ENCODE measurements at places on chromosomes 12 and 14.

DNA sequence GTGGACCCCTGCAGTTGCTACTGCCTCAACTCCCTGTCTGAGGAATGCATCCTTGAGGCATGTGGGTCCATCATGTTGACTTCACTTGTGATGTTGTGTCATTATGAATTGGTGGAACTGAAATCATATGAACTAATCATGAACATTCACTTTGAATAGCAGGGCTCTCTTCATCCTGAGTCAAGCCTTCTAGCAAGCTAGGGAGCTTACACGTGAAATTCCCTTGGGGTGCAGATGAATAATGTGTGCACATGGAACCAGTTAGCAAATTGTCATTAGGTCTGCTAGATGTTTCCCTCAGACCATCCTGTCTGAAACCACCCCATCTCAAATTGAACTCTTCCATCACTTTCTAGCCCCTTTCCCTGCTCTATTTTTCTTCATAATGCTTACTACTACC lies 3.6 kb downstream of the COQ6 start:
- DNase-seq, result no peak

DNA sequence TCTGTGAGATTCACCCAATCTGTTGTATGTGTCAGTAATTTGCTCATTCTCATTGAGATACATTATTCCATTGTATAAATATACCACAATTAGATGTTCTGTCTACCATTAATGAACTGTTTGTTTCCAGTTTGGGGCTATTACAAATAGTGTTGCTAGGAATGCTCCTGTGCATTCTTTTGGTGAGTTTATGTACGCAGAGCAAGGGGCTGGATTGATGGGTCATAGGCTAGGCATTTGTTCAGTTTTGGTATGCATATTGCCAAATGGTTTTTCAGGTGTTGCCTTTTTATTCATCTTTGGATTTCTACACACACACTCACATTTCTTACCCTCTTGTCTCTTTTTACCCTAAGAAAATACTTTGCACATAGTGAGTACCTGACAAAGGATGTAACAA lies 93.4 kb downstream of the GPATCH2L start:
- DNase-seq, result no peak

DNA sequence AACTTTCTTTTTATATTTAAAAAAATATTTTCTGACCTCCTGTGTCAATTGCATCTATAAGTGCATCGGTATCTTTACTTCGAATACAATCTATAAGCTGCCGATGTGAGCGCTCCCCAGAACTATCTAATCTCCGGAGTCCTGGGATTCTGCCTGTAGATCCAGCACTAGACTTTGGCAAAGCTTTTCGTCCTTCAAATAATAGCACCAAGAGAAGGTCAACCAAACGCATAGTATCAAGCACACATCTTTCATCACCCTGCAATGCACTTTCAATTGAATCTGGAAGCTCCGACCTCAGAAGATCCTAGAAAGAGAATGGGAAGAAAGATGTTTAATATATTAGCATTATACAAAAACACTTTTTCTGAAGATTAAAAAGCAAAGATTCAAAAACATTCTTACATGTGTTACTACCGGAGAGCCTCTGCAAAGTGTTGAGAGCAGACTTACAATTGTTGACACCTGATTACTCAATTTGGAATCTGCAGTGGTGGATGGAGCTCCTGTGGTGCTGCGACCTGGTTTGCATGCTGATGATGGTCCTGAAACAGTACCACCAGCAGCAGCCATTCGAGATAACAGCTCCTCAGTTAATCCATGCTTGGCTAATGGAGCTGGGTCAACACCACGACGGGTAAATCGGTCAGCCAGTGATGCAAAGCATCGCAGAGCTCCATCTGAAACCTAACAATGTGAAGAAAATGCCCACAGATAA lies 34.3 kb downstream of the HECTD1 start:
- DNase-seq, result no peak

DNA sequence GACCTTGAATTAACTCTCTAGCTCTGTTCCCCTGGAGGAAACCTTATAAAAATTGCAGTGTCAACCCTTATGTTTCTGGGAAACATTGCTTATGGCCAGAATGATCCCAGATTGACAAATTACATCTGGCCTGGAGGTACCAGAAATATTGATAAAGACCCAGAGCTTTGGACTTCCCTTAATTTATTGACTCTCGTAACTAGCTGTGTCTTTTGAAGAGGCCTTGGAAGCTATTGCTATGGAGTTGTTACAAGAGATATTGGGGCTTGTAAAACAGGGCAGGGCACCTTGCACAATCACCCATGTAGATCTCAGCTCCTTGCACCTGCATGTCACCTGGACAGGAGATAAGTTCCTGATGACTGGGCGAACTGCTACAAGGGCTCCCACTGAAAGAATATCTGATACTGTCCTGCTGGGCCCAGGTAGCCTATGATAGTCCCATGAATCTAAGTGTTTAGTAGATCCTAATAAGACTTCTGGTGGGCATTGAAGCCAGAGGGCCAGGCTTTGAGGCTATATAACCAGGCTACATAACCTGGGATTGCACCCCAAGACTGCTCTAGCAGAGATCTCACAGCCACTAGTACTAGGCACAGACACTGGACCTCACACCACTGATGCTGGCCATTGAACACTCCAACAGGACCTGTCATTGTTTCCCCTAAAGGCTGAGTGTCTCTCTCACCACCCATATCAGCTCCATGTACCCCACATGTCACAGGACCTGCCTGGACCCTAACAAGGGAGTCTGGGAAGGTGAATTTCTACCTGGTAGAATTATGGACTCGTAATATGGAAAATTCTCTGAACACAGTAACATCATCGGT lies 135.7 kb upstream of the PWP1 start:
- DNase-seq, result no peak

GRCh38 chr14:72060460-72060859 lies 128.2 kb downstream of the RGS6 start:
- DNase-seq, result no peak

- no peak for DNase-seq
Measured at GRCh38 chr12:89427508-89428156, 75.3 kb upstream of the DUSP6 start.

- DNase-seq, result no peak
Measured at GRCh38 chr12:73531752-73532151, 1005.9 kb upstream of the ATXN7L3B start.

GRCh38 chr14:95533391-95533821 lies 1.4 kb upstream of the GLRX5 start:
- peak; percentile 37 for DNase-seq

DNA sequence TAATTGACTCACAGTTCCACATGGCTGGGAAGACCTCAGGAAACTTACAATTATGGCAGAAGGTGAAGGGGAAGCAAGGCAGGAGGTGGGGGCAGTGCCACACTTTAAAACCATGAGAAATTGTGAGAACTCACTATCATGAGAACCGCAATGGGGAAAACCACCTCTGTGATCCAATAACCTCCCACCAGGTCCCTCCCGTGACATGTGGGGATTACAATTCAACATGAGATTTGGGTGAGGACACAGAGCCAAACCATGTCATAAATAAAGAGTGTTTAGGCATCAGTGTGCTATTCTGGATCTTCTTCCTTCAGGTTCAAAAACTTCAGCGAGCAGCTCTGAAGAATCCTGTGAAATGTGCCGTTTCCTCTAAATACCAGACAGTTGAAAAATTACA lies 9.7 kb downstream of the DDX47 start:
- DNase-seq, result no peak

DNA sequence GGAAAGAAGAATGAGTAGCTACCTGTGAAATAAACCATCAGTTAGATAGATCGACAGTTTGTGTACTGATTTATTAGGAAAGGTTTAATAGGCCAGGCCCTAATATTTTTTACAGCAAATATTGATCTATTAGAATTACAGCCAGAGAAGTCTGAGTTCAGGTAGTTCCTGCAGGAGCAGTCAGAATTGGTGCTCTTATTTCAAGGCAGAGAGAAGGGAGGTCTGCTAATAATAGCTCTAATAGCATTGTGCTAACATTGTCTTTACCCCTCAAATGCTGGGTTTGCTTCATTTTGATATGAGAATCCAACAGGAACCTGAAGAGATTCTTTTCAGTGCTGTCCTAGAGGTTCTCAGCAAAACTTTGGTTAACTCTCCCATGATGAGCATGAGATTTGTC lies 343.8 kb upstream of the NAV3 start:
- DNase-seq, result no peak

DNA sequence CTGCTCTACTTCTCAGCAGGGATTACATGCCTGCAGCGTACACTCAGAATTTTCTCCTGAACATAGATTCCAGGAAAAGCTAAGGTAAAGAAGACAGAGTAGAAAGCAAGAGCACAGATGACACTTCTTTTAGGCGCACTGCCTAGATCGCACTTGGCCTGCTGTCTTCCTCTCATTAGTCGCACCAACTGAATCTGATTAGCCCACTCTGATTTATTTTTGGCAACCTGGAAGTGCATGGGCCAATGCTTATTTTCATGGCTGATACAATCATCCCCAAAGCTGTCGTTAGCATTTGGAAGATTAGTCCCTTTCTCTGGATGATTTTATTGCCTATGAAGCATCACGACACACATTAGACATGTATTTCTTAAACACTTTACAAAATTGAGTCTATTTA lies 152.5 kb downstream of the PTPRO start:
- no peak for DNase-seq

DNA sequence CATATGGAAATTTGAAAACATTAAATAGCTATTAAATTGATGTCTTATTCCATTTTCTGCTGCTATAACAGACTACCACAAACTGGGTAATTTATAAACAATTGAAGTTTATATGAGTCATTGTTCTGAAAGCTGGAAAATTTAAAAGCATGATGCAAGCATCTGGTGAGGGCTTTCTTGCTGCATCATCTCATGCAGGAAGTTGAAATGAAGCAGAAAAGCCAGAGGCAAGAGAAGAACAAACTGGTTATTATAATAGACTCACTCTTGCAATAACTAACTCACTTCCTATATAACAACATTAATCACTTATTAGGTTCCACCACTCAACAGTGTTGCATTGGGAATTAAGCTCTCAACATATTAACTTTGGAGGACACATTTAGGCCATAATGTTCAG lies 1277.4 kb downstream of the LRFN5 start:
- DNase-seq, result no peak

DNA sequence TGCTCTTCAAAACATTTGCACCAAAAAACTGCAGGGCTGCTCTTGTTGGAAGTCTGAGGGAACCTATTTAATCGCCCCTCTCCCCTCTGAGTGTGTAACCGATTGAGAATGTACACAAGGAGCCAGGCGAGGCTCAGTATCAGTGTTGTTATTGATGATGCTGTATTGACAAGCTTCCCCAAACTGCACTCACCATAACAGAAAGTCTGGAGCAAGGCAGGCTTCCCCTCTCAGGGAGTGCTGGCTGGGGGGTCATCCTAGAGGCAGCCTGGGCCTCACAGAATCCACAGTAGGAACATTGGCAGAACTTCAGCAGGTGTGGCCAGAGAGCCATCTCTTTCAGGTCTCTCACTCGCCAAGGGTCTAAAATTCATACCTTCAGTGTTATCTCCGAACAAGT lies 58.1 kb upstream of the TUNAR start:
- no peak for DNase-seq

- no peak for DNase-seq
Measured at GRCh38 chr12:113846883-113847755, 119.0 kb downstream of the RBM19 start.

- DNase-seq, result no peak
Measured at GRCh38 chr12:63802012-63802608, 22.4 kb downstream of the RXYLT1 start.

- DNase-seq, result no peak
Measured at GRCh38 chr12:4443616-4444015, 2.0 kb downstream of the FGF6 start.
